Activated naive CD4-positive, alpha-beta T cell treated with Interleukin-2 at 50 U/mL for 16 hours (primary cell): ENCODE measurements at places on chromosomes 11 and 22.
A peak's percentile ranks its signal among the peaks of the same experiment; 100 is the strongest.

- no peak for DNase-seq
These were observed 163.1 kb downstream of the PKNOX2 start for GRCh38 chr11:125327518-125328224.

DNA sequence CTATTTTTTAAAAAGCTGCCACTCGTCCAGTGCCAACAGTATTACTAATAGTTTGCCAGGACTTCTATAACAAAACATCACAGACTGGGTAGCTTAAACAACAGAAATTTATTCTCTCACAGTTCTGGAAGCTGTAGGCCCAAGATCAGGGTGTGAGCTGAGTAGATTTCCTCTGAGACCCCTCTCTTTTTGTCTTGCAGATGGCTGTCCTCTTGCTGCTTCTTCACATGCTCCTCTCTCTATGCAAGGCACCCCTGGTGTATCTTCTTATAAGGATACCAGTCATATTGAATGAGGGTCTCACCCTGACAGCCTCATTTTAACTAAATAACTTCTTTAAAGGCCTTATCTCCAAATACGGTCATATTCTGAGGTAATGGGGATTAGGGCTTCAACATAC is 390.9 kb downstream of the DLG2 start:
- DNase-seq: no peak

- no peak for DNase-seq
These were observed 15.4 kb upstream of the HYLS1 start for GRCh38 chr11:125872138-125872491.

- DNase-seq: no peak
These were observed 889 bp downstream of the NUDT8 start for GRCh38 chr11:67628710-67629385.

- no peak for DNase-seq
These were observed 176.1 kb downstream of the GUCY1A2 start for GRCh38 chr11:106842134-106842533.

DNA sequence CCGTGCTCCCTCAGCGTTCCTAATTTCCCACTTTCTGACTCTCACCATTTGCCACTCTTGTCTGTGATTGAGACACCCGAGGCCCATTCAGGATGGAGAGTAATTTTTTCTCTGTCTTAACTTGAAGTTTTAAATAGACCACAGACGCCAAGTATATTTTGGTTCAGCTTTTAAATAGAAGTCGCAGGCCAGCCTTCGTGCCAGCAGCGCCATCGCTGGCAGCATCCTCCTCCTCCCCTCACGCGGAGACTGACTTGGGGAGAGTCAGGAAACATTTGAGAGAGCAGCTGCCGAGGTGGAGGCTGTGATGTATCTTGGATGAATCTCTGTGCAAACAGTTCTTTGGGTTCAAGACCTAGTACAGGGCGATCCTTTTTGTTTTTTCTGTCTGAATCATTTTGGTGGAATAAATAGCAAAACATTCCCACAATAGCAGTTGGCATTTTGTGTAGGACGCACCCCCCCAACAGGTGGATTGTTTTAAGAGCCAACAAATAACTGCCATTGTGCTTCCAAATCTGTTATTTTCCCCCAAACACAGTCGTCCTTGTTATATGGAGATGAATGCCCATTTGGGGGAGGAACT is 889 bp upstream of the DMC1 start:
- peak; percentile 28 for DNase-seq

DNA sequence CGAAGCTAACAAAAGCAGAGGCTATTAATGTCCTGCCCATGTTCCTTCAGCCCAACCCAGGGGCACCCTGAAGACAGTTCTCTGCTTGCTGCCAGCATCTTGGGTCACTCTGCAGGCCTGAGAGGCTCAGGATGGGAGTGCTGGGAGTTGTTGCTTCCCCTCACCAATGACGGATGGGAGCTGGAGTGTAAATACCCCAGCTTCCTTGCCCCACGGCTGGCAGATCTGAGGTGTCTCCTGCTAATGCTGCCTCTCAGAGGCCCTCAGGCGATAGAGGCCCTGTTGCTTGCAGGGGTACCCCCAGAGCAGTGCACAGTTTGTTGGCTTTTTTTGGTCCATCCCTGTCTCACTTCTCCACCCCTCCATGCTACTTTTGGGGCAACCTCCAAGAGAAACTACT is 32.9 kb downstream of the IFT27 start:
- DNase-seq: no peak

DNA sequence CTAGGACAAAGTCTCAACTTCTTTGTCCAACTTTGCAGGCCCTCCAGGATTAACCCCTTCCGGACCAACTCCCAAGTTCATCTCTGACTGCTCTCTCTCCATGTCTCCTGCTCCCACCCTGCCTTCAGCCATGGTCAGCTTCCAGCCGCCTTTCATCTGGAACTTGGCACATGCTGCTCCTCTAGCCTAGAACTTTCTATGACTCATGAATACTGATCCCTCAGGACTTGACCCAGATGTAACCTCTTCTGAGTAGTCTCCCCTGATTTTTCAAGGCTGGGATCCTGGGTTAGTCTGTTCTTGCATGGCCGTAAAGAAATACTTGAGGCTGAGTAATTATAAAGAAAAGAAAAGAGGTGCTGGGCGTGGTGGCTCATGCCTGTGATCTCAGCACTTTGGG is 5.2 kb upstream of the SLC15A3 start:
- DNase-seq: no peak

- no peak for DNase-seq
These were observed 44.4 kb upstream of the ANO1 start for GRCh38 chr11:70033711-70034070.

DNA sequence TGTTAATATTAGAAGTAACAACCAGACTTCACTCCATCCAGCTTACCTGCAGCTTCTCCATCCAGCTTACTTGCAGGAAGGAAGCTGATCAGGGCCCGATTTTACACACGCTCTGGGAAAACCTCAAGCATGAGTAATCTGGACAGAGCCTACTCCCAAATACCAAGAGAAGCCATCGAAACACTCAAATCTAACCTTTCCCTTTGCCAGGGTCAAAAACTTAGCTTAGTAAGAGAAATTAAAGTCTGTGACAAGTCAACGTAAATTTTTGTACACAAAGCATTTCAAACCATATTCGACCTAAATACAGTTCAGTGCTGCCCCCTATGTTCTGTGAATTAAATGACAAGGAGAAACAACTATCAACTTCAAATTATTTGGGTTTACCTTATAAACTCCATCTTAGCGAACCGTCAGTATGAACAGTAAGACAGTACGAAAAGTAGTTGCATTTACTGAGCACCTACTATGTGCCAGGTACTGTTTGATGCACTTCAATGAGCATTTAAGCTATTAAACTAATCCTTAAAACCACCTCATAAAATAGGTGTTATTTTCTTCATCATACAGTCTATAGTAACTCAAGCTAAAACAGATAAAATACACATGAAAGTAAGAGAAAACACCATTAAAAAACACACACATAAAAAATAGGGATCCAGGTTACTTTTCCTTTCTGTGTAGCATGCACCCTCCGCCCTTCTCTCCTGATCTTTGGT is 36.9 kb downstream of the ARFGAP3 start:
- no peak for DNase-seq
